ENCODE measurements at places on chromosomes 5 and 9.

DNA sequence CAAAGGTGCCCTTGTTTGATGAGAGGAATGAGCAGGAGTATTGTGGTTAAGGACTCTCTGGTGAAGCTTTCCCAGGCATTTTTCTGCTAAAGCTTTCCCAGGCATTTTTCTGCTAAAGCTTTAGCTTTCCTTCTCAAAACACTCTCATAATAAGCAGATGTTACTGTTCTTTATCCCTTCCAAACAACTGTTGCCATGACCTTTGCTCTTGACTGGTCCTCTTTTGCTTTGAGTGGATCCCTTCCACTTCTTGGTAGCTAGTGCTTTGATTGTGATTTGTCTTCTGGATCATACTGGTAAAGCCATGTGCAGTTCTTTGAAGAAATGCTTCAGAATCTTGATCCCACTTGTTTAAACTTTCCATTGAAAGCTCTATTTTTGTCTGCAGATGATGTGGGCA, 85.8 kb downstream of the GPBP1 start:
- no peak for DNase-seq

DNA sequence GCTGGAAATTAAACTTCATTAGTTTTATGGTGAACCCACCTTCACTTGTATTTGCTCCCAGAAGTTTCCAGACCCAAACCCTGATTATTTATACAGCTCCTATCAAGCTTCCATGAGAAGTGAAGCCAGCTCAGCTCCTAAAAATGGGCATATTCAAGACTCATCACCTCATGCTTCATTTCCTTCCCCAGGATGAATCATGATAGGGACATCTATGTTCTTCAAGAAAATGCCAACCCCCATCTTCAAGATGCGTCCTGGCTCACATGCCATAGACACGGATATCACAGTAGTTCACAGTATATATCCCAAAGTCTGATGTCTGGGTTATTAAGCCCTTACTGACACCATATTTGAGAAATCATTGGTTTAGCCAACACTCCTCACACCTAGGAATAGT, 217.6 kb downstream of the NPR3 start:
- no peak for DNase-seq

GRCh38 chr9:121298016-121298538, 30.1 kb downstream of the GSN start:
- DNase-seq: no peak

DNA sequence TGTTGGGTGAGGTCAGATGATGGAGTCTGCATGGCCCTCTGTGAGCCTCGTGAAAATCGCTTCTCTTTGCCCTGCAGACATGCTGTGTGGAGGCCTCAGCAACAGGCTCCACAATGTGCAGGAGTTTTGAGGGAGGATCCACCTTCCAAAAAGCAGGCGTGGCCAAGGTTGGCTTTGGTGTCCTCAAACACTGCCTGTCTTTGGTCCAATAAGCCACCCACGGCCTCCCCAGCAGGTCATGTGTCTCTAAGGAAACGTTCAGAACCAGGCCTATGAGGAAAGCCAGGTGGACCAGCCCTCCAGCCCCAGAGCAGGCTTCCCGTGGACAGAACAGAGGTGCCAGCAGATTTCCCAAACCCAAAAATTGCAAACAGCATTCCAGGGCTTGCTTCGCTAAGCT, 340.7 kb upstream of the IRX2 start:
- DNase-seq: no peak

DNA sequence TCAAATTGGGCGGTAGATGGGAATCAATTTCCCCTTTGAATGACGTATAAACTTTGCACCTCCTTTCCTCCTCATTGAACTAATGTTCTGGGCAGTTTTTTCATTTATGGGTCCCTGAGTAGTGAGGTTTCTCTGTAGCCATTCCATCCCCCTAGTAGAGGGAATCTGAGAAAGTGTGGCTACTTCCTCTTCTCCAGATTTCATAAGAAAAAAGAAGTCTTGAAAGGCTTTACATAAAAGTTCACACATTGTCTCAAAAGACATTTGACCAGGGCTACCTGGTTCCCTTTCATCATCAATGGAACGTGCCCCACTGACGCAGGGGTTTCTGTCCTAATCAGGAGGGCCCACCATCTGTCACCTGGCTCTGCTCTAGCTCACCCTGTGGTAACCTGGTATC, 57.3 kb downstream of the CTSL start:
- DNase-seq: no peak

DNA sequence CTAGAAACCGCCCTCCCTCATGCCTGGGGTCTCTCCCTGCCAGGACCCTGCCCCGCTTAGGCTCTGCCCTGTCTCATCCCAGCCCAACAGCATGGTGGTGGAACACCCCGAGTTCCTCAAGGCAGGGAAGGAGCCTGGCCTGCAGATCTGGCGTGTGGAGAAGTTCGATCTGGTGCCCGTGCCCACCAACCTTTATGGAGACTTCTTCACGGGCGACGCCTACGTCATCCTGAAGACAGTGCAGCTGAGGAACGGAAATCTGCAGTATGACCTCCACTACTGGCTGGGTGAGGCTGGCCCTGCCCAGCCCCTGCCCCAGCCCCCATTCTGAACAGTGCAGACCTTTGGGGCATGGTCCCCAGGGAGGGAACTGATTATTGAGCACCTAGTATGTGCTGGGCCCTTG, 33.9 kb downstream of the GSN start:
- no peak for DNase-seq

GRCh38 chr9:122173670-122174069, 14.0 kb downstream of the MORN5 start:
- no peak for DNase-seq

GRCh38 chr5:9363026-9363425, 182.8 kb downstream of the SEMA5A start:
- DNase-seq: no peak

GRCh38 chr9:73869264-73869663, 627.9 kb upstream of the RORB start:
- peak; percentile 67 for DNase-seq

DNA sequence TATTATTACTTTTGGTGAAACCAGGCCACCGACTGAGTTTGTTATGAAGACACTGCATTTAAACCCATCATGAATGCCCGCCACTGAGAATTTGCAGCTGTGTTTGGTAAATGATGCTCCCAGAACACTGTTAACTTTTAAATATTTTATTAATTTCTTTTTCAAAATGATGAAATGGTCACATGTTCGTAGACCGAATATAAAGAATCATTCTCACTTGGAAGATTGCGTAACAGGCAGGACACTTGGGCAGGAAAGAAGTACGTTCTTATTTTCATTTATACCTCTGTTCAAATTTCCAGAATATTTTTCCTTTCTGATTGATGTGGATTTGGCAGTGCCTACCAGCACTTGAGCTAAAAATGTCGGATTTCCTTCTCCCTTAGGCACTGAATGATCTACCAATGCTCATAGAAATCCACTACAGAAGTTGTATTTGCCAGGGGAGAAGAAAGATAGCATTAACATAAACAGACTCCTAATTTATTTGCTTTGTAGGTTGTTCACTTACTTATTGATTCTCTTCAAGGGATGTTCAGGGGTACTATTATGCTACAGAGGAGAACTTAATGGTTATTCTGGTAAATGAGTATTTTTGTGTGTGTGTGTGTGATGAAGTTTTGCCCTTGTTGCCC, 13.8 kb downstream of the CYFIP2 start:
- no peak for DNase-seq

GRCh38 chr5:142634216-142635011, 51.5 kb downstream of the FGF1 start:
- DNase-seq: no peak

DNA sequence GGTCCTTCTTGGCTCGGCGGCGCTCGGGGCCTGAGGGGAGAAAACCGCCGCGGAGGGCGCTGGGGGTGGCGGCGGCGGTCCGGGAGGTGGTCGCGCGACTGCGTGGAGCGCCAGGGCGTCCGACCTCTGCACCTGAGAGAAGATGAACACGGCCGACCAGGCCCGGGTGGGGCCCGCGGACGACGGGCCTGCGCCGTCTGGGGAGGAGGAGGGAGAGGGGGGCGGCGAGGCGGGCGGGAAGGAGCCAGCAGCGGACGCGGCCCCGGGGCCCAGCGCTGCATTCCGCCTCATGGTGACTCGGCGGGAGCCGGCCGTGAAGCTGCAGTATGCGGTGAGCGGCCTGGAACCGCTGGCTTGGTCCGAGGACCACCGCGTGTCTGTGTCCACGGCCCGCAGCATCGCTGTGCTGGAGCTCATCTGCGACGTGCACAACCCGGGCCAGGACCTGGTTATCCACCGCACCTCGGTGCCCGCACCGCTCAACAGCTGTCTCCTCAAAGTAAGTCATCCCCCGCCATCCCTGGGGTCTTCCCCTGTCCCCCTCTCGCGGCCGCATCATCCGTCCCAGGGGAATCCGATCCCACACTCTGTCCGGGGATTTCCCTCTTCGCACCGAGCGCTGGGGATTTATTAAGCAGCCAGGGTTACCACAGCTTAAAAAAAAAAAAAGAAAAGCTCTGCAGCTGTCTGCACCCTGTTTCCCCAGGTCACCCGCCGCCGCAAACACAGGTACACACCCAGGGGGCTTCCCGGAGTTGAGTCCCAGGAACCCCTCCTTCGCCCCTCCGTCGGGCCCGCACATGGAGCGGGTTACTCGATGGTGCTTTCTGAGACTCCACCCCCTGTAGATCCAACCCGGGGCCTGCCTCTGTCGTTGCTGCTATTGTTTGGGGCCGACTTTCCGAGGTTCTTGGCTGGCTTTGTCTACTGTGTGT, at the start of gene GTF3C4:
Gene GTF3C4 (plus strand): TSS at position 8 of the 935 bp plus-strand sequence. CDS start 135 bp downstream, at position 143.
- peak; percentile 88 for DNase-seq

DNA sequence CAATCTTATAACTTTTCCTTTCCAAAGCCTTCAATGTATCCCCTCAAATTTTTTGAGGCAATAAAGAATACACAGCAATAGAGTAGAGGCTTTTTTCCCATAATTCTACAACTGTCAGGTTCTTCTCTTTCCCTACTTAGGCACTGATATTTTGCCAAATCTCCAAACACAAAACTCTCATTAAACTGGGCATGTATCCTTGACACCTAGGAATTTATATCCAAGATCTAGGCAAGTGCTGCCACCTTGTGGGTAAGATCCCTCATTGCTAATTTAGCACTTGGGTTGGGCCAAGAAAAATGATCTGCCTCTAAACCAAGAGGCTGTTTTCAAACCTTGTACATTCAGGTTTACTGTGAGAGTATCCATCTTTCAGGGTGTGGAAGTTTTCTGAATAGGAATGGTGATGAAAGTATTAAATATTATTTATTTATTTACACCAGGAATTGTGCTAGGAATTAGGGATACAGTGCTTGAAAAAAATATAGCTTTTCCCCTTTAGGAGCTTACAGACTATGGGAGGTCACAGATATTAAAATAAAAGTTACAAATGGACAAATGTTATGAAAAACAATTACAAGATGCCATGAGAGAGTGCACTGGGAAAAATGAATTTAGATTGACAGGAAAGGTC, 17.6 kb downstream of the TSTD2 start:
- DNase-seq: peak; percentile 55

DNA sequence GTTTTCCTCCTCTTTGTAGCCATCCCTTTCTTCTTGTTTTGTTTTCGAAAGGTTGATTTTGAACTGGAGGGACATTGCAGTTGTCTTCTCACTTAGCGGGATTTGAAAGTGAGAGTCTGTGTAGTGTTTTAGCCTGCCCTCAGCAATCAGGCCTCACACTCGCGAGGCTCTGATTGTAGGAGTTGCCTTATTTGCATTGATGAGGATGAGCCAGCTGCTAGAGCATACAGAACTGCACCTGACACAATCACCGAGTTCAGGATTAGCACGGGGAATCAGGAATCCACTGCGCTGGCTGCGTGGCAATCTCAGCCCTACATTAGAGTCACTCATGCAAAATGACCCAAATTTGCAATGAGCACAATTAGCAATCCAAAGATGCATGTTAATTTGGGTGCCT, 122.5 kb upstream of the TMEM161B start:
- no peak for DNase-seq

DNA sequence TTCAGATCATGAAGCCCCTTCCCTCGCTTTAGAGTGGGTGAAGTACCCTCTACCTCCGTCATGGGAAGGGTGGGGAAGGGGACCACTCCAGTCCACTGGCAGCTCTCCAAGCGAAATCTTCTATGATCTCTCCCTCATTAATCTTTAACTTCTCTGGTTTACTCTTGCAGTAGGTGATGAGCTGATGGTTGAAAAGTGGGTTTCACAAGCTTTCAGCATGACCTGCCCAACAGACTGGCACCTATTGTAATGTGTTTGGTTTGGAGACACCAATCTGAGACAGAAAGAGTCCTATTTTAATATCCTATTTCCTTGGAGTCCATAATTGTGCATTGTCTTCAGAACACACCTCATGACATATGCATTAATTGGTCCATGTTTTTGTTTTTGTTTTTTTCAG, 70.8 kb upstream of the TGFBR1 start:
- DNase-seq: no peak

DNA sequence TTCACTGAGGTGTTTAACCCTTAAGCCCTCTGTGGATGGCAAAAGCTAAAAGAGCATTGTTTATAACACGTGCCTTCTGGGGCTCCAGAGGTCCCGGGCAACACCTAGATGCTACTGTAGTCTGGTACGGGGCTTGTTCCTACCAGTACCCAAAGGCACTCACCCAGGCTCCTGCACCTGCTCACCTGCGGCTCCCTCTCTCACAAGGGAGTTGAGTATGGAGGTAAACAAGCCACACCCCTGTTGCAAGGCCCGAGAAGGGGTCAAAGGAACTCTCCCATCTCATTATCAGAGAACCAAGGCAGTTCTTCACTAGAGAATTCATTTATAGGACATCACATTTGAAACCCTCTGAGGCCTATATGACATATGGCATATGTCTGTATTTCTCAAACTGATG, 53.4 kb upstream of the IL6ST start:
- no peak for DNase-seq

DNA sequence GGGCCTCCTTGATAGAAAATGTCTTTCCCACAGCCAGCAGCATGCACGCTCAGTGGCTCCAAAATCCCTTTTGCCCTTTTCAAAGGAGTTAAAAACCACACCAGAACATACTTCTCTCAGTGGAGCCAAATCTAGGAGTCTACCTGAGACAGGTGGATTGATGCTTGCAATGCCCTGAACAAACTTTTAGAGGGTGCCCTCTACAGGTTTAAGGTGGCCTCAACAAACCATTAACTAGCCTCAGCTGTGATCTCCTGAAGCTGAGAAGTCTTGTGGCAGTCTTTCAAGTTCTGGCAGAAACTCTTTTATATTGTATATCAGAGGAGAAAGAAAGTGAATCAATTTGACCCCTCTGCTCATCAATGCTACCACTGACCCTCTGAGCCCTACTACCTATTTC, 125.4 kb downstream of the MED27 start:
- no peak for DNase-seq

GRCh38 chr9:72615931-72616330, 94.5 kb downstream of the TMC1 start:
- no peak for DNase-seq

GRCh38 chr9:101369286-101369685, 15.5 kb downstream of the BAAT start:
- DNase-seq: peak; percentile 57

GRCh38 chr5:113178073-113178779, 201.6 kb downstream of the DCP2 start:
- DNase-seq: no peak

DNA sequence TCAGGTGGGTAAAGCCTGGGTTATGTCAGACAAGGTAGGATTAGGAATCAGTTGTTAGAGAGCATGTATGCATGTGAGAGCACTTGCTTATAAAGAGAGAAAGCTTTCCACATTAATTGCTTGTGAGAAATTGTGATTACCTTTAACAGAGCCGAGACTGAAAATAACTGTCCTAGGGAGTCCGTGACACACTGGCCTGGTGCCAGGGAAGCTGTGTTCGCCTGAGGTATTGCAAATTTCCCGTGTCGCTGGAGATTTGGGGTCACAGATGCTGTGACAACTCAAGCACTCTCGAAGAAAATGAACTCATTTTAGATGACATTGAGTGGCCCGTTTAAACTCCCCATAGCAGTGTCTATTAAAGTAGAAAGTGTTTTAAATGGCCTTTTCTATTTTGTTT, 9.6 kb downstream of the SLC1A1 start:
- DNase-seq: no peak

- no peak for DNase-seq
These were observed 5.5 kb downstream of the ENG start for GRCh38 chr9:127848756-127849504.

All from urothelium cell line (cell line).